ENCODE measurements at places on chromosomes 11 and 22.
A peak's percentile ranks its signal among the peaks of the same experiment; 100 is the strongest.

- no peak for DNase-seq
Measured at GRCh38 chr11:61893981-61894380, 2.6 kb upstream of the FADS3 start.

DNA sequence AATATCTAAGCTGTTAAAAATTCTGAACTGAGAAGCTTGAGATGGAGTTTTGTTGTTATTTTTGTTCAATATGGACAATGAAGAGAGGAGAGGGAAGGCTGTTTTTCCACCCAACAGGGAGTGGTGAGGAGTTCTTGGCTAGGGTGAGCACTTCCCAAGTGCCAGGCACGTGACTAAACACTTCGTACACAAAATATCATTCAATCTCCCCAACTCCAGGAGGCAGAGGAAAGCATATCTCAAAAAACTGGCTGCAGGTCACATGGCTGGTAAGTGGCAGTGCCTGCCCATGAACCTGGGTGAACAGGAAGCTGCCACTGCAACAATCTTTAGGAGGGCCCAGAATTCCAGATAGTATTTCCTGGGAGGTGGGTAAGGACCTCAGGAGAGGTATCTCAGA, 11.6 kb downstream of the ELF5 start:
- DNase-seq = no peak

DNA sequence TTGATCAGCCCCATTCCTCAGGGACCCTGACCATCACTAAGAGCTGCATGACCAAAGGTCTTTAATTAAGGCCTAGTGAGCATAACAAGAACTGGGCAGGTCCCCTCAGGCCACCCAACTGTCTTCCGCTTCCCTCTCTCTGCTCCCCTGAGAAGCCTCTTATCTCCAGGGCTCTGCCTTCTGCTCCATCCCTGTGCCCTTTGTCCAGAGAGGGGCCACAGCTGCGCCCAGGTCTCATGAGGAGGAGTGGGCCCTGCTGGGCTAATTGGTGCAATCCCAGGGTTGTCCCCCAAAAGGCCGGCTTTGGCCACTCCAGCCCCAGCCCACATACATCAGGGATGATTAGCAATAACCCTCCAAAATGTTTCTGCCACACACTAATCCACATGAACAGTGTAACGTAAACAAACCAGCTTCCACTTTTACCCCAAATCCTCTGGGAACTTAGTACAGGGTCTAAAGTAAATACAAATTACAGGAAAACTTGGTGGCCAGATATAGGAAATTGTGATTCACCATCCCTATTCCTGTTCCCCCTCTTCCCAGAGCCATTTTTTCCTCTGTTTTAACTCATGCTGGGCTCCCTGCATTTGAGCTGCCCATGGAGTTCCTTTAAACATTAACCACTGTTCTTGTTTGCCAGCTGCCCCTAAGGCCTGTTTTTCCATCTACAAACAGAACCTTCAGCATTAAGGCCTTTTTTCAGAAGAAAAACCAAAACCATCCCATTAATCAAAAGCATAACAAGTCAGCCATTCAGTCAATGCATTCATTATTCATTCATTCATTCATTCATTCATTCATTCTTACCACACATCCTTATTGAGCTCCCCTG, 34.6 kb upstream of the CAVIN3 start:
- DNase-seq = no peak

DNA sequence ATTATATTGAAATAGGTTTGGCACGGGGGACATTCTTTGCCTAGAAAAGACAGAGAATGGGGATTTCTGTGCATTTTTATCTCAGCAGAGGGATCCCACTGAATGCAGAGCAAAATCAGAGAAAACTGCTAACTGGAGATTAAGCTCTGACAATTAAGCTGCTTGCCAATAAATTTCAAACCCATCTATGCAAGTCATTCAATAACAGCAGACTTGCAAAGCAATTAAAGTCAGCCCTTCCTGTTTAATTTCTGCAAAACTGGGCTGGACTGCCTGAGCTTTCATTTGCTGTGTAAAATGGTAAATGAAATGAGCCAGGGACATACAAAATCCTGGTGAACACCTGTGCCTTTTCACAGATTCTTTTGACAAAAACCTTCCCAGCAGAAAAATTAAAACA, 1273.9 kb upstream of the CNTN5 start:
- no peak for DNase-seq

DNA sequence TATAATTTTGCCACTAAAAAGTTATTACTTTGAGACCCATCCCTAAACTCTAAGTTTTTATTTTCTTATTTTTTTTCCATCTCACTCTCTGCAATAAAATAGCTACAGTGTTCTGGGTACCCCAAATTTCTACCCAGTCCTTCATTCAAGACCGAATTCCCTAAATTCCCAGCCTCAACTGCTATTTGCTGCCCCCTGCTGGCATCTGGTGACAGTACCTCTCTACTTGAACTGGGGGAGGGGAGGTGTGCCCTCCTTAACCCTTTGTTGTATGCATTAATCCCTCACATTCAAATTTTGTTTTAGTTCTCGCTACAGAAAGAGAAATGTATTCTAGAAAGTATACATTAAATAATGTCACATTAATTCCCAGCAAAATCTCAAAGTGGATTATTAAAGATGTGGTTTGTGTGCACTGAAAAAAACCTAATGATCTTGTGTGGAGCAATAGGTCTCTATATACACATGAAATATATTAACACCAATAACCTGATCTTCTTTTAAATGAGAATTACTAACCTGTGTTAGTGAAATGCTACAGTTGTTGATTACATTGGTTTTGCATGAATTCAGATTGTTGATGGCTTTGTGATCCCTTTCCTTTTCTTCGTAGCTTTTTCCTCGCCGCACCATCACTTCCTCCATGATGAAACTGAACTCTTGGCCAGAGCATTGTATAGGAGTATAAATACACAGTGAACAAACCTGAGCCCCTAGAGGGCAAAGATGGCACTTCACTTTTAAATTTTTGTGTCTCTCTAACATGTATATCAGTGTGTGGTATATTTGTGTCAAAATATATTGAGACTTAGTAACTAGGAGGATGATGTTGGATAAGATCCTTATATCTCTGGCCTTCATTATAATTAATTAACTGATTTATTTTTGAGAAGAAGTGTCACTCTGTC, 590.0 kb downstream of the METTL15 start:
- peak; percentile 8 for DNase-seq

GRCh38 chr22:22822106-22822505, 65.5 kb upstream of the IGLL5 start:
- no peak for DNase-seq

GRCh38 chr11:119461229-119461963, 38.4 kb upstream of the THY1 start:
- DNase-seq = no peak

- no peak for DNase-seq
Measured at GRCh38 chr11:73106347-73106746, 35.8 kb downstream of the FCHSD2 start.

GRCh38 chr11:16841984-16842383, 103.5 kb downstream of the C11orf58 start:
- no peak for DNase-seq

DNA sequence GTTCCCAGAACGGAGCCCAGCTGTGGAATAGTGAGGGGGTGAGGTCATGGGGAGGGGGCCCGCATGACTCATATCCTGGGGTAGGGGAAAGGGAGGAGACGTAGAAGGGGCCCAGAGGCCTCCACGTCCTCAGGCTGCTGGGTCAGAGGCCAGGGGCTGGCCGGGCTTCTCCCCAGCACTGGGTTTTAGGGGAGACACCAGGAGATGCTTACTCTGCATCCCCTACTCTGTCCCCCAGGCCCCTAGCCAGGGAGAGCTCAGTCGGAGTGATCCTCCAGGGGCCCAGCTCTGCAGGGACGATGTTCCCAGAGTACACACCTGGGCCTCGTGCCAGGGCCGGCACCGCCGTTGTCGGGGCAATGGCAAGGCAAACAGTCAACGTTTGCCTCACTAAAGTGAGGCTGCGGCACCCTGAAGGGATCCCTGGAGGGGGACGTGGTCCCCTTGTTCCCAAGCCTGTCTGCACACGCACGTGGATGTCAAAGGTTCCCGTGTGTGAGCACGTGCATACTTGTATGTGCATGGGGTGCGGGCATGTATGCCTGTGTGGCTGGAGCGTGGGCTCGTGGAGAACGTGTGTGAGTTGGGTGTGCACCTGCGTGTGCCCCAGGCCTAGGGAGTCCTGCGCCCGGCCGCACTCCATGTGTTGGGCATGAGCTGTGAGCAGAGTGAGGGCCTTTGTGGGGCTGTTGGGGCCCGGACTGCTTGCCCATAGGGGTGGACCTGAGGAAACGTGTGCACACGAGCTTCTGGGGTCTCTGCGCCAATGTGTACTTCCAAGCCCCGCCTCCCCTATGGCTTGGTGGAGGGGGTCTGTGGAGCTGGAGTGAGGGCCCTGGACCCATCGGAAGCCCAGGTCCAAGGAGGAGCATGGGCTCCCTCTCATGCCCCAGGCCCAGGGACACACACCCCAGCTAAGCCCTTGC, 14.2 kb downstream of the PRR33 start:
- DNase-seq = no peak

GRCh38 chr22:36277482-36278291, 24.8 kb downstream of the APOL1 start:
- DNase-seq = no peak

DNA sequence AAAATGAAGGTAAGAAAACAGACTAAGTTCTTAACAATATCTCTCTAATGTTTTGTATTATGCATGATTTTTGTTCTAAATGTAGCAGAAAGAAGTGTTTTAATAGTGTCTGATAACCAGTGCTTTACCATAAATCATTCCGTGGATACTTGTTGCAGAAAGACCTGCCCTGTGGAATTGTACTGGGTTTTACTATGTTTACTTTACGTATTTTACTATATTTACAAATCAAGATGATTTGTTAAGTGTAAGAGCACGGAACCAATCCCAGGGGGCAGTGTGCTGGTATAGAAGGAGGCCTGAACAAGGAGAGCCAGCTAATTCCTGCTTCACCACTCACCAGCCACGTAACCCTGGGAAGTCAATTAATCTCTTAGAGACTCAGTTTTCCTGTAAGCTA, 1.4 kb downstream of the HTR3B start:
- no peak for DNase-seq

DNA sequence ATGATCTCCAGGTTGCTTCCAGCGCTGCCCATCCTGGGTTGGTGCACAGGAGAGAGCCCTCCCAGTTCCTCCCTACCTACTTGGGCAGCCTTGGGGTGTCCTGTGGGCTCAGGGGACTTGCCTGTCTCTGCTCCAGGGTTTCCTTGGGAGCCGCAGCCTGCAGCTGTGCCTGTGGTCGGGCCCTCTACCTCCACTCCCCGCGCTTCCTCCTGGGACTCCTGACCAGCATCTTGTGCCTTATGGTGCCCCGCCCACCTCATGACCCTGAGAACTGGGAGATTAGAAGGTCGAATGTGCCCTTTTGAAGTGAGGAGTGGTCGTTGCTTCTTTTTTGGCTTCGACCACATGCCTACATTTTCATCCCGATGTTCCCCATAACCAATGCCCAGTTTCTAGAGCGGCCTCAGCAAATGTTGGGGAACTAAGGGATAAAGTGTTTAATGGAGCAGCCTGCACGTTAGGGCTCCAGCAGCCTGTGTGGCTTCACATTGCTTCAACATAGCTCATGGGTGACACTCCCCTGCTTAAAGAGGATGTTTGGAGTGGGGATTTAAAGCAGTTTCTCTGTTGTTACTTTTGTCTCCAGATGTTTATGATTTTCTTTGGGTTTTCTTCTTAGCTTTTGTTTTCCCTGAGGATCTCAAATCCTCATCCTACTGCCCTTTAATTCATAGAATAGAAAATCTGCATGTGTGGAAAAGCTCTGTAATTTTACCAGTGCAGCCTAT, 248.8 kb downstream of the TBC1D22A start:
- DNase-seq = no peak

DNA sequence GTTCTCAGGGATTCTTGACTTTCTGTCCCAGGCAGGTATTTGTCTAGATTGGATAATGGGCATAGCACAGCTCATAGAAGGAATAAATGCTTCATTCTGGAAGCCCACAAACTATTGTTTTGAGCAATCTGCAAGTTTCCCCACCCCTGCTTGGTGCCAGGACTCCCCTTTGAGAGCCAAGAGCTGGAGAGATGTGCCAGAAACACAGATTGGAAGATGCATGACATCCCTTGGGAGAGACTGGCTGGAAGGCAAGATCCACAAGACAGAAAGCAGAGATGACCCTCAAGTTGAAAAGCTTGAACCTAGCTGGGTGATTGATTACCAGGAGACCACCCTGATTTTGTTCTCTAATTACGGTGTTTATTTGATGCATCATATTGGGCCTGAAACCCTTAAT, 89.2 kb upstream of the E2F8 start:
- no peak for DNase-seq

DNA sequence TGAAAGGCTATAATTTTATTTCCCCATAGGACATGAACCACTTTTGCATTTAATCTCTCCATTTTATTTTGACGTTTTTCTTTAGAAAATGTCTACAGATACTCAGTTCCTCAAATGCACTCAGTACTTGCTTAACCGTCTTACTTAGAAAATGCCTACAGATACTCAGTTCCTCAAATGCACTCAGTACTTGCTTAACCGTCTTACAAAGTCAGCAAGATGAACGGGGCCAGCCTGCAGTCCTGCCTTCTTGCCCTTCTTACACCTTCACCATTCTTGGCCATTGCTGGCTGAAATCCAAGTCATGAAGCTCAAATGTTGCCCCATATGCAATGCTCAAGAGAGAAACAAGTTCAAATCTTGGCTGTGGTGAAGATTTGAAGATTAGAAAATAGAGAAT, 34.1 kb downstream of the CSNK2A3 start:
- DNase-seq = no peak

DNA sequence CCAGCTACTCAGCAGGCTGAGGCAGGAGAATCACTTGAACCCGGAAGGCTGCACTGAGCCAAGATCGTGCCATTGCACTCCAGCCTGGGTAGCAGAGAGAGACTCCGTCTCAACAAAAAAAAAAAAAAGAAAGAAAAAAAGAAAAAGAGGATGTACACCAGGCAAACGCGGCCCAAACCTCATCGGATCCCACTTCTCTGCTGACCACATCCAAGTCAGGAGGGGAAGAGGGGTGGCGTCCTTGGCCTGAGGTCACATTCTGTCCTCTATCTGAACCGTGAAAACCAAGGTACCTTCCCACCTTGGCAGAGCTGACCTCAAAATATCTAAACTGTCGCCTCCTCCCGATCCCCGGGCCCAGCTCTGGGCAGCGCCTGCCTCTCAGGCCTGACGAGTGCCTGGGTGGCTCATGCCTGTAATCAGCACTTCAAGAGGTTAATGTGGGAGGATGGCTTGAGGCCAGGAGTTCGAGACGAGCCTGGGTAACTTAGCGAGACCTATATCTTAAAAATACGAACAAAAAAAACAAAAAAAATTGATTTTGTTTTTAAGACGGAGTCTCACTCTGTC, 25.1 kb downstream of the RGL4 start:
- no peak for DNase-seq

DNA sequence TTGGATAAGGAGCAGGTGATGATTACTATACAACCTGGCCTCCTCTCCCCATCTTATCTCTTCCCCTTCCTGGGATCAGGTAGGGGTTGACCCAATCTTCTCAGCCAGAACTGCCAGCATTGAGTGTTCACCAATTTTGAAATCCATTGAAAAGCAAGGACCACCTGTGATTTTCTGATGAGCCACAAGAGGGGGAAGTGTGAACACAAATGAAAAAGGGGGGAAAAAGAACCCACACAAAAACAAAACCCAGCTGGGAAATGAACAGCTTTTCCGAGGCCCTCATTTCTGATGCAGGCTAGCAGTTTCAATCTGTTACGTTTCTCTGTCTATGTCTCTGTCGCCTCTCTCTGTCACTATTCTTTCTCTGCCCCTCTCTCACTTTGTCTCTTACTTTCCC, 161.9 kb downstream of the INSC start:
- no peak for DNase-seq

GRCh38 chr11:86940122-86940777, 14.9 kb downstream of the FZD4 start:
- no peak for DNase-seq
